ENCODE measurements at places on chromosomes 5 and 9. TPM values are rescaled to one million over a fixed set of nuclear protein-coding genes. Genes with fewer than 3 reads are reported as not detected.

Gene FOXD4
- 0.54 TPM for total RNA-seq

Gene DUSP1
- total RNA-seq: 783 TPM

Gene DMRT3
- not detected for total RNA-seq

Gene SLC36A2
- total RNA-seq: not detected

Gene PCDHGA5
- total RNA-seq: 7.3 TPM

Gene ARAP3
- total RNA-seq: 10.1 TPM

DNA sequence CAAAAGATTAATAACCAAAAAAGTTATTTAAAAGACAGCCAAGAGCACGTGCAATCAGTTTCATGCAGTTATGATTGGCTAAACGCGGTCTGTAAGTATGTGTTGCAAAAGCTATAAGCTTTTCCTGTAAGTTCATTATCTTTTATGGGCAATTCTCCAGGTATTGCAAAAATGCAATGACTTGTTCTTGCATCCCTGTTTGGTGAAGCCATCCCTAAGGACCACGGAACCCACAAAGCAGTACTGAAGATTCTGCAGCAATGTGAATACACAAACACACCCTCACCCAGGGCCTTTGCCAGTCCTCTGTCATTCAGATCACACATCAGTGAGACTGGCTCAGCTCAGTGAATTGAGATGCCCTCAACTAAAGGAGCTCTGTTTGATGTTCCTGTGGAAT is 11.4 kb downstream of the GCNT4 start:
- no peaks in the 10 kb centered on the region for H3K27me3 ChIP-seq
- H3K27ac ChIP-seq: no peak overlapping the region
- no peak for DNase-seq
- no peaks in the 10 kb centered on the region for H3K36me3 ChIP-seq
- no peak overlapping the region for H3K4me3 ChIP-seq
- no peaks in the 10 kb centered on the region for H3K4me1 ChIP-seq

GRCh38 chr5:6590581-6590980 is 42.3 kb downstream of the NSUN2 start:
- no peaks in the 10 kb centered on the region for H3K27me3 ChIP-seq
- H3K4me3 ChIP-seq: no peak overlapping the region
- DNase-seq: no peak
- no peaks in the 10 kb centered on the region for H3K36me3 ChIP-seq
- no peak overlapping the region for H3K27ac ChIP-seq
- H3K4me1 ChIP-seq: no peaks in the 10 kb centered on the region

GRCh38 chr9:27632254-27632653 is 59.0 kb upstream of the C9orf72 start:
- H3K4me3 ChIP-seq: no peak overlapping the region
- no peak overlapping the region for H3K27ac ChIP-seq
- H3K36me3 ChIP-seq: no peaks in the 10 kb centered on the region
- DNase-seq: no peak
- H3K27me3 ChIP-seq: no peaks in the 10 kb centered on the region
- H3K4me1 ChIP-seq: no peaks in the 10 kb centered on the region

DNA sequence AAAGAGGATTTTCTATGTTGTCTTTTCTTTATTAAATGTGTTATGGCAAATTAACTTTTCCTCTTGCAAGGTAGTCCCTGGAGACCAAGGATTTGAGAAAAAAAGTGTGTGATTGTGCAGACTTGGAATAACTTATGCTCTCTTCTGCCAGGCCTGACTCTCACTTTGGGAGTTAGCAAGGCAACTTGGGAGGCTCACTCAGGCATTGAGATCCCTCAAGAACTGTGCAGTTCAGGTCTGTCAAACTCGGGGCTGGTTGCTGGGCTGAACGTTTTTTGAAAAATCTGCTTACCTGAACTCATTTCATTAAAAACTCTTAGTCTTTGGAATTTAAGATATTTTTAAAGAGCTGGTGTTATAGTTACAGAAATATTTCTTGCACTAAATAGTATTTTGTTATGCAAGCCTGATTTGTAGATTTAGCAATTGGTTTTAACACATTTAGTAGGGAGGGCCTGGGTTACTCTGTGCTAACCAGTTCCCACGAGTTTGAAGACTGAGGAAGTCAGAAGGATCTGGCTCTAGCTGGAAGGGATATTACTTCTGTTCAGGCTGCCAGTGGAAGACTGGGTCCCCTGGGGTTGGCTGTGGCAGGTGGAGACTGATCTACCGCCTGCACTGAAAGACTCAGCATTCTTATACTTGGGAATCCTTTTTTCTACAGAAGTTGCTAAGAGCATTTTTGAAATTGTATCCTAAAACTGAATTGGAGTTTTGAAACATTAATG is 150.4 kb upstream of the PCSK5 start:
- no peak overlapping the region for H3K27ac ChIP-seq
- no peaks in the 10 kb centered on the region for H3K4me1 ChIP-seq
- H3K36me3 ChIP-seq: no peaks in the 10 kb centered on the region
- H3K27me3 ChIP-seq: no peaks in the 10 kb centered on the region
- no peak for DNase-seq
